ENCODE measurements at places on chromosomes 7 and 10.

DNA sequence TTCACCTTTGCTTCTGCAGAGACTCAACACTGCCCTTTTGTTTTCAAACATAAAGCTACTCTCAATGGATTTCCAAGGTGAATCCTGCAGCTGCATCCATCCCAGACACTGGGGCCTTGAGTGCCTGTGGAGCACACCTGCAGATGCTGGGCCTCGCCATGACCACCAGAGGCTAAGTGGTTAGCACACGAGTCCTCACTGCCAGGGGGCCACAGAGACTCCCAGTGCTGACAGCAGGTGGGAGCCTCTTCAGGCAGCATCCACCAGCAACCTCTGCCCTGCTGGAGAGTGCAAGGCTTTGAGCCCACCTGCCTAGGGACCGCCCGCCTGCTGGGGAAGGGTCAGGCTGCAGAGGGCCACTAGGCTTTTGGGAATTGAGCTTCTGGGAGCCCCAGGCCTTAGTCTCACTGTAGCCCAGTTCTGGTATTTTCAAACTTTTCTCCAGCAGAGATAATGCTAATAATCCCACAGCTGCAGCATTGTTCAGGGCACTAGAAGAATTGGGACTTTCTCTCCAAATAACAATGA, 9.4 kb upstream of the HPS1 start:
- DNase-seq = no peak

DNA sequence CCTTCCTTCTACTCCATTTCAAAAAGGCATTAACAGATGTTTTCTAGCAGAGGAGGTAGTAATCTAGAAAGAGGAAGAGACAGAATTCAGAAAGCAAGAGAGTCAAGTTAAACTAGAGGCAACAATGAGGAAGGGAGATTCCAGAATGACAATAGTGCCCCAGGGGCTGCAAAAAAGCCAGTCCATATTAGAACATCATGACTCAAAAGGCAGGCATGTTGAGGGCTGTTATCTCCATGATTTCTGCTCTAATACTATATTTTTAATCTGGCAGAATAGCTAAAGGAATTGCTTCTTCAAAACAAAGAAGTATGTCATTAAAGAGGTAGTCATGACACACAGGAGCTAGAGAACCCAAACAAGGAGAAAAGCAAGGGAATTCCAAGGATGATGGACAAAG, 599.6 kb downstream of the INHBA start:
- no peak for DNase-seq

DNA sequence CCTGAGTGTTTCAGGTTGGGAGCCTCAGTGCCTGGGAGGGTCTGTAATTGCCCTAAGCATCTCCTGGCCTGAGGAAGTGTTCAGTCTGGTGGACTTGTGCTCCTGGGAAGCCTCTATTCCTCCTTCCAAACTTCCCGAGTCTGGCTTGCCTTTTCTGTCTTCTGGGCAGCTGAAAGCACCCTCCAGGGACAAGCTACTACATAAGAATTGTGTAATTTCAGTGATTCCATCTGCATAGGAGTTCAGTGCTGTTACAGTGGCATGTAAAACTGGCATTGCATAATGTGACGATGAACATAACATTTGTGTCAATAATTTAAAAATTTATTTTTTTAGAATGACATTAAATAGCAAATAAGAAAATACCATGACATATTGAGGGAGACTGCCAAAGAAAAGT, 109.3 kb downstream of the AOAH start:
- no peak for DNase-seq

DNA sequence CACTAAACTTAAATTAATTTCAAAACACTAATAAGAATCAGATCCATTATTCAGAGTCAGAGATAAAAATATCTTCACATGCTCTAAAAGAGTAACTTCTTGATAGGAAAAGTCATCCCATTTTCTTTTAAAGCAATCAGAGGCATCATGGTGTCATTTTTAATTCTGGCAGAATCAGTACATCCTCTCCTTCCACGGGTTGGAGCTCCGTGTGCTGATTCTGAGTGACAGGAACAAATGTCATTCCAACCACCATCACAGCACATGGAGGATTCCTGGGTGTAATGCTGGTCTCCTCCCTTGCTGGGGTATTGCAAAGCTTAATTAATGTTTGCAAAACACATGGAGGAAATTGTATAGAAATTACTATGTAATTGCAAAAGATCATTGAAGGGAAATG, 114.5 kb upstream of the IMMP2L start:
- DNase-seq = no peak

DNA sequence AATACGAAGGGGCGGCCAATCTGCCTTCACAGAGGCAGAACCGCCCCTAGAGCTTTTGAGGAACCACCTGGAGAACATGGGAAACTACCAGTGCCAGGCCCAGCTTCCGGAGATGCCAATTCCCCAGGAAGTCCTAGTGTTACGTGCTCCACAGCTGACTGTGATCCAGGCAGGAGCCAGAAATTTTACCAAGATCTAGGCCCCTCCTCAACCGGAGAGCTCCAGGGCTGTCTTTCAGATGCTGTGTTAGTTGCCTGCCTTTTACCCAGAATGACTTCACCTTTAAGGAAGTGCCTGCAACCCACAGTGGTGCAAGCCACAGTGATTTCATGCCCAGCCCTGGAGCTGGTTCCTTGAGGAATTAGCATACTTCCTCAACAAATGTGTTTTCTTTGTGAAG, 62.9 kb downstream of the ELMO1 start:
- DNase-seq = no peak

- DNase-seq = no peak
Observed at GRCh38 chr10:31926765-31927564, 1.7 kb downstream of the ARHGAP12 start.

DNA sequence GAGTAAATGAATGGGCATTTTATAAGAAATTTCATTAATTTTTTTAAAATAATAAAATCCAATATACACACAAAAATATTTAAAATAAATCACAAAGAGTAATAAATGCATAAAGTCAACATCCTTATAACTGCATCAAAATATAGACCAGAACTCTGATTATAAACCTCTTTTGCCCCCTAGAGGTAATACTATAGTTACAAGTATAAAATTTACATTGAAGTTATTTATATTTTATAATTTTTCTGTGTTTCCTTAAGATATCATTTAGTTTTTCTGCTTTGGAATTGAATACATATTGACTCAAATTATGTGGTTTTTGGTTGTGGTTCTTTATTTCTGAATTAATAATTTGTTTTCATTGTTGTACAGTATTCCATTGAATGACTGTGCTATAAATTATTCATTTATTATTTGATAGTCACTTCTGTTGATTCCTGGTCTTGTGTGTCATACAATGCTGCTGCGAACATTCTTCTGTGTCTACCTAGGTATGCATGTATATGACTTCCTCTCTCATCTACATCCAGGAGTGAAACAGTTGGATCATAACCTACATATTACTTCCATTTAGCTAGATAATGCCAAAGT, 673.6 kb downstream of the IPMK start:
- no peak for DNase-seq

DNA sequence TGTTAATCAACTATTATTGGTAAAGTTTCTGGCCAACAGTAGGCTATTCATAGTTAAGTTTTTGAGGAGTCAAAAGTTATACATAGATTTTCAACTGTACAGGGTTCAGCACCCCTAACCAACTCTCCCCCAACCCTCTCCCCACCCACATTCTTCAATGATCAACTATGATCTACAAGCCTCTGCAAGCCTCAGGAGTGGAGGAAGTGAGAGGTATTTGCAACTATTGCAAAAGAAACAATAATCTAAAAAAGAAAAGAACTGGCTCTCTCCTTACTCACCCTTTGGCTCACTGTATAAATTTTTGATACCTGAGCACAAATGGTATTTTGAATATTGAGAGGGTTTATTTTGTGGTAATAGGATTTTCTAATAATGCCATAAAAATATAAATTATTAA, 179.8 kb downstream of the IPMK start:
- DNase-seq = no peak

DNA sequence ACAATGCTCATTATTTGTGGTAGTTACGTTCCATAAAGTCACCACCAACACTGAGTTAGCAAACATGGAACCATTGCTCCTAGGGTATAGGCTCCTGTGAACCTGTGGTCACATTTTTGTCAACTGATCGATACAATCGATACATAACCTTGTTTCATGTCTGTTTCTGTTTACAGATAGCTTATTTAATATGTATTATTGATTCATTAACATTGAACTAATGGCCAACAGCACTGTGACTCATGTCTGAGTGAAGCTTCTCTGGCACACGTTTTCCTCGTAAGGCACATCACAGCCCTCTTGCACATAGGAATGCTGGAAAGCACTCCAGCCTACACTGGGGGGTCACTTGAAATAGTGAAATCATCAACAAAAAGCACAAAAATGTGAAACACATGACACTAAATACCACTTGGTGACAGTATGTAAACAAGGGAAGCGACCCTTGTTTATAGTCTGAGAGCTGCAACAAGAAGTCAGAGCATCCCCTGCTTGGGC, 27.0 kb downstream of the GHRHR start:
- DNase-seq = no peak

DNA sequence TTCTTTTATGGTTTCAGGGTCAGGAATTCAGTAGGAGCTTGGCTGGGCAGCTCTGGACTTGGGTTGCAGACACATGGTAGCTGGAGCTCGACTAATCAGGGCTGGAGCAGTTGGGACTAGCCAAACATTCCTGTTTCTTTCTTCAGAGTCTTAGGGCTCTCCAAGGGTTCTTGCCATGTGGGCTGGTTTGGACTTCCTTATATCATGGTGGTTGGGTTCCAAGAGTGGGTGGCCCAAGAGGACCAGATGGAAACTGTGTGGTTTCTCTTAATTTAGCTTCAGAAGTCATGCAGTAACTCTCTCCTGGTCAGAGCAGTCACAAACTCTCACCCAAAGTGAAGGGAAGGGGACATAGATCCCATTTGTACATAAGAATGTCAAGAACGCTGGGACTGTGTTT, 270.1 kb upstream of the FZD1 start:
- no peak for DNase-seq

GRCh38 chr7:133629701-133630100, 376.8 kb downstream of the EXOC4 start:
- DNase-seq = no peak

- DNase-seq = no peak
Observed at GRCh38 chr7:91265693-91266066, 1.4 kb downstream of the FZD1 start.

- no peak for DNase-seq
Observed at GRCh38 chr10:7544203-7544602, 122.6 kb downstream of the ITIH5 start.

DNA sequence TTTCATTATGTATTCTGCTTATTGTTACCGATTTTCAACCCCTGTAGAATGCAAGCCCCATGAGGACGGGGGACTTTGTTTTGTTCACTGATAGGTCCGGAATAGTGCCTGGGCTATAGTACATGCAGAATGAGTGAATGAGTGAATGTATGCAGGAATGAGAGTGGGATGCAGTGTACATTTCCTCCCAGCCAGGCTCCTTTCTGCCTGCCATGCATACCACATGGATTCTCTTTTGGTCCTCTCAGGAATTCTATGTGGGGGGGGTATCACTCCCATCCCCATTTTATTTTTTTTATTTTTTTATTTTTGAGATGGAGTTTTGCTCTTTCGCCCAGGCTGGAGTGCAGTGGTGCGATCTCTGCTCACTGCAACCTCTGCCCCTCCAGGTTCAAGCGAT, 16.7 kb downstream of the TRIM56 start:
- DNase-seq = no peak

GRCh38 chr10:47043928-47044538, 132.8 kb downstream of the PTPN20 start:
- DNase-seq = no peak

GRCh38 chr10:49527061-49527460, 11.9 kb downstream of the ERCC6 start:
- DNase-seq = no peak

DNA sequence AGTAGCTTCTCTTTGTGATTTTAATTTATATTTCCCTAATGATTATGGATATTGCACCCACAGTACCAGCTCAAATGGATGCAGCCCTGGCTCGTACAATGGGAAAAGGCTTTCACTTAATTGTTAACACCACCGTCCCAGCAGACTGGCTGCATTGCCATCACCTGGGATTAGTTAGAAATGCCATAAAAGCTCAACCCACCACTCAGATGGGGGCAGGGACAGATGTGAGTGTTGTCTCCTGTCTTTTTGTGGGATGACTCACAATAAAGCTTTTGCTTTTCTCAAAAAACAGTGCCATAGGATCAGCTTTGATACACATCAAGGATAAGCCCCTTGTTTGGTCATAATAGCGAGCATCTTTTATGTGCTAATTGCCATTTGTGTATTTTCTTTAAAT, 729.1 kb downstream of the TNS3 start:
- no peak for DNase-seq

- no peak for DNase-seq
Observed at GRCh38 chr10:114482480-114483304, 78.4 kb upstream of the AFAP1L2 start.

- DNase-seq = no peak
Observed at GRCh38 chr10:109838592-109839244, 84.6 kb downstream of the XPNPEP1 start.

DNA sequence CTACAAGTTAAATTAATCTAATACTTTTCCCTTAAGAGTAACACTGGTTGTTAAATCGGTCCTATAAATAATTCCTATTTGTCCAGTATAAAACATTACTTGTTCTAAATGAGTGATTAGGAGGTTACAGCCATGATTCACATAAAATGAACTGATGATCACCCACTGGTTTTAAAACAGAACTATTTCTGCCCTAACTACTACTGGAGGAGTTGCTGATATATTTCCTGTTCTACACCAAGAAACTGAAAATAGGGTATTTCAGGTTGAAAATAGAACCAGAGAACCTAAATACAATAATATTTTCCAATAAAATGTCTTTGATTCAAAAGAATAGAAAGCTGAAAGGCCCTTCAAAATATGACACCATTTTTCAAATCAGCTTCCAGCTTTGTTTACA, 30.9 kb downstream of the DNAJC1 start:
- DNase-seq = no peak

- DNase-seq = no peak
Observed at GRCh38 chr7:43449577-43449976, 133.3 kb upstream of the STK17A start.

DNA sequence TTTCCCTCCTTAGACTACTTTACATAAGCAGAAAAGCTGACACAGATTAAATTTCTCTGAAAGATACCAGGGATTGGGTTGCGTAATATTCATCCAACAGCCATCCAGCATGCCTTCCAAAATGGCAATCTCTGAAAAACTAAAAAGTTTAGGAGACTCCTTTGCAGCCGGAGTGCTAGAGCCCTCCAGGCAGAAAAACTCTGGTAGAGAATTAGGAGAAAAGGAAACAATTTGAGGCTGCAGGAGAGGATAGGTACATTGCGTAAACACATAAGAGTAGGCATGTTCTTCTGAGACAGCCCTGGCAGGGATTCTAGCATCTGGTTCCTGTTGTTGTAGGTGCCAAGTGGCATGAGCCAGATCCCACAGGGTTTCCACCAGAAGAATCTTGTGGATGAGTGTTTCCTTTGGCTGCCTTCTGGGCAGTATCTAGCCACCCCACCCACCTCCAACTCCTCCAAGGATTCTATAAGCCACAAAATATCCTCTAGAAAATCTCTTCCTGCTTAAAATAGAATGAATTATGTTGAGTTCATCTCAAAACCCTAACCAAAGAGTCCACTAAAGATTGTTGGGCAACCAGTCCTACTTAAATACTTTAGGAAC, 402.4 kb downstream of the HGF start:
- DNase-seq = no peak

GRCh38 chr10:4909118-4909517, 54.1 kb upstream of the AKR1C1 start:
- DNase-seq = no peak
